ENCODE measurements at places on chromosomes 5 and 9.

- no peak for DNase-seq
Measured at GRCh38 chr9:132673355-132673754, 3.1 kb downstream of the GTF3C4 start.

GRCh38 chr5:53469946-53470687, 10.3 kb upstream of the FST start:
- DNase-seq: no peak

DNA sequence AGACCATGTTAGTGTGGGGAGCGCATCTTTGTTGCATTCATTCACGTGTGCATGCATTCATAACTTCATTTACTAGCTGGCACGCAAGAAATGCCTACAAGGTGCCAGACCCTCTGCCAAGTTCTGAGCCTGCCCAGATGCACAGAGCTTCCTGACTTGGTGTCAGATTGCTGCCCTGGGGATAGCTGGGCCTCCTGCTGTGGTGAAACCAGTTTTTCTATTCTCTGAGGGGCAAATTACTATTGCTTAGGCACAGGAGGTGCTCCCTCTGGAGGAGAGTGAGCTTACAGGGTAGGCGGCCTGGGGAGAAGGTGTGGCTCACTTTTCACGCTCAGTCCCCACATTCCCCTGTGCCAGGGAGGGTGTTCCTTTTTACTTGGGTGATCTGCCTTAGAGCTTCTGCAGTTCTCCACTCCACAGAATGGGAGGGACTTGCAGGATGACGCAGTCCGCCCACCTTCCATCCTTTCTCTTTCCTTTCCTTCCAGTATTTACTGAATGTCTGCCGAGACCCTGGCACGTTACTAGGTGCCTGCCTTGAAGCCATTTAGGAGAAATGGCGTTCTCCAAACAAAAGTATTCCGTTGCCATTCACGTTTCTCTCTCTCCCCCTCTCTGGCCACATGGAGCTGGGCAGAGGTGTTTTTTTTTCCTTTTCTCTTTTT, 27.9 kb upstream of the CTNNA1 start:
- DNase-seq: peak; percentile 46

DNA sequence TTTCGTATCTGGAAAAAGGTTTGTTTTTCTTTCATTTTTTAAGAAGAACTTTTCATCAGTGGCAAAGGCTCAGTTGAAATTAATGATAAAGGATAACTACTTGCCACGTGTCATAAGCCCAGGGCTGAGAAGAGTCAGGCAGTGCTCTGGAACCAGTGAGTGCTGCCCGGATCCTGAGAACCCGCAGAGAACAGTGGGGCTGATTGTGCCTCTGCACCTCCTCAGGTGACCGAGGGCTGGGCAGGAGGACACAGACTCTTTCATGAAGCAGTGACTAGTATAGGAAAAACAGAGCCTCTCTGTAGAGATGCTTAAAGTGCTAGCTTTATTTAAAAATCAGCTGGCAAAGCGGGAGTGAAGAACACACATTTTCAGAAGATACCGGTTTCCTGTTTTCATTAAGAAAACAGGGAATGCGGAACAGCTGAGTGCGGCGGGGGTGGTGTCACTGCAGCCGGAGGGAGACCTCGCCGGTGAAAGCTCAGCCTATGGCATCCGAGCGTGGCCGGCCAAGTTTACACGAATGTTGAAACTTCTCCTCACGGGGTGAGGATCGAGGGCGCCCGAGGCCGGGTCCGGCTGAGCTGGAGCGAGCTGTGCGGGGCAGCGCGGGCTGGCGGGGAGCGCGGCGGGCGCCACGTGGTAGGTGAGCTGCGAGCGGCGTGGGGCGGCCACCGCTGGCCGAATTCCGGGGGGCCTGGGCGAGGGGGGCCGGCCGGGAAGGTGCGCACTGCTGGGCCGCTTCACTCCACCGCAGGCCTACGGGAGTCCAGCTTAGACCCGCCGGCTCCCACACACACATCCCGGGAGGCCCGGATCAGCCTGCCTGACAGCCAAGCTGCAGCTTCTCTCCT, 134.7 kb upstream of the DMRT1 start:
- DNase-seq: peak; percentile 45

DNA sequence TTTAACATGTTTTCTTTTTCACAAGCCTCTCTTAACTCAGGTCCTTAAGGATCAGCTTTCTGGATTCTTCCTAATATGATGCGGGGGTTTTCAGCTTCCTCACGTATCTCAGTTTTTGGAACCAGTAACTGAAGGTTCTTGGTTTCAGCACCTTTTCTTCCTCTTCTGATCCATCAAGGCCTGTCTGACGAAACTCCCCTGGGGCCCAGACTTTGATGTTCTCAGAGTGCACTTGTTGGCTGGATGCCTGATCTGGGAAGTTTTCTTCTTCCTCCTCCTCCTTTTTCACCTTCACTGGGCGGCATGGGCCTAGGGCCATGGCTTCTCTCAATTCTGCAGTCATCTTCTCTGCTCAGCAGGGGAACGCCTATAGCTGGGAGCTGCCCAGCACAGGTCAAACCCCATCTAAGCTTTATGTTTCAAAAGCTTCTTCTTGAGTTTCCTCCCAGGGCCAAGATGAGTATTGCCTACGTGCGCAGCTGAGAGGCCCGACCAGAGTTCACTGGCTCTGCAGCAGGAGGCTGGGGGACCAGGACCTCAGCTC, 44.8 kb downstream of the GHR start:
- no peak for DNase-seq

- DNase-seq: no peak
Measured at GRCh38 chr5:4725594-4725993, 414.5 kb upstream of the ADAMTS16 start.

DNA sequence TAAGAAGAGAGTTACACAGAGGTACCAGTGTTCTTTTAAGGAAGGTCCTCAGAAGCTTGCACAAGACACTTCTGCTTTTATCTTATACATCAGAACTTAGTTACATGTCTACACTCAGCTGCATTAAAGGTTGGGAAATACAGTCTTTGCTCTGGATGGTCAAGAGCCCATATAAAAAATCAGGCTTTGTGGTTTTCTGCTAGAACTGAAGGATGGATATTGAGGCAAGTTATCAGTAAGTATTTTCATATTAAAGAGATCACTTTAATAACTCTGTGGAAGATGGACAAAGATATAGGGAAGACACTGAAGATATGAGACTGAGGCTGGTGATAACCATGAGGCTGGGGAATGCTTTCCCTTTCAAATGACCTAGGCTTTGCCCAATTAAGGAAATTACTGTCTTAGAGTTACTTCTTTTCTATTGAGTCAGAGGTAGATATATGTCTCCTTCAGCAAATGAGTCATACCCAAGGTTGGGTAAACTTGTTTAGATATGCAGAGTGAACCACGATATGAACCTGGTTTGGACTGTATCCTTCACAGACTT, 87.0 kb upstream of the TNC start:
- DNase-seq: no peak

DNA sequence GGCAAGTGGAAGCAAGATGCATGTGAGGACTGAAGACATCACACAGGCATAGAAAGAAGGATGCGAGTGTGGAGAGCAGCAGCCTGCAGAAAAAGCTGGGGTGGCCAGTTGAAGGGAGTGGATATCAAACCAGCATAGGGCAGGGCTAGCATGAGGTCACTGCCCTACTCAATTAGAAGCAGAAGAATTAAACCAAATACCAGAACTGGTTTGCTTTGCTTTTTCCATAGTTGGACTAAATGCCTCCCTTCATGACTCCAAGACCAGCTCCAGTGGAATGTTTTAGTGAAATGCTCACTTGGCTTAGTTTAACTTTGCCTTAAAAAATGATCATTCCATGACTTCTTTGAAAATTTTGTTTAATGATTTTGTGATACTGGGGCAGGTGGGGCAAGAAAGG, 45.8 kb downstream of the TMEM167A start:
- no peak for DNase-seq

DNA sequence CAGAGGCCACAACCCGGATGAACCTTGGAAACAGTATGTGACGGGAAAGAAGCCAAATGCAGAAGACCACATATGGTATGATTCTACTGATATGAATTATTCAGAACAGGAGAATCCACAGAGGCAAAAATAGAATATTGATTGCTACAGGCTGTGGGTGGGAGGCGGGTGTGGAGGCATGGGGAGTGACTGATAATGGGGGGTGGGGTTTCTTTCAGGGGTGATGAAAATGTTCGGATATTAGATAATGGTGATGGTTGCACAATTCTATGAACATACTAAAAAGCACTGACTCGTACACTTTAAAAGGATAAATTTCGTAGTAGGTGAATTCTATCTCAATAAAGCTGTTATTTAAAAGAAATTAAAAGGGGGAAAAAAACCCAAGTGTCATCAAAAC, 10.7 kb downstream of the IL4 start:
- no peak for DNase-seq

- DNase-seq: no peak
Measured at GRCh38 chr5:143063175-143063970, 293.2 kb downstream of the ARHGAP26 start.

GRCh38 chr5:43042176-43042625, 2.1 kb upstream of the ANXA2R start:
- peak; percentile 39 for DNase-seq

DNA sequence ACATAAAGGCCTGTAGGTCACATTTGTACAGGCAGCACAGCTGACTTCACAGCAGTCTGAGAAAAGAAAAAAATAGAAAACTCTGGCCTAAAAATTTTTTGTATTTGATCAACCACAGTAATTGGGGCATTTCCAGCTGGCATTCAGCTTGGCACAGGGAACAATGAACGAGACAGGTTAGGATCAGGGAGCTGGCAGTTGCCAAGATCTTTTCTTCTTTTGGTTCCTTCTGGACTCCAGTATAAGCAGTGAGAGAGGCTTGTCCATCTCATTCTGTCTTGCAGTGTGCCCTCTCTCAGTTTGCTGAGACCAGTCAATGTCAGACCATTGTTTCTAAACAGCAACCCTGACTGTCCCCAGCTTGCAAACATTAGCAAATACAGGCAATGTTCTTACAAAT, 601.1 kb downstream of the TLR4 start:
- no peak for DNase-seq

GRCh38 chr9:108708448-108708847, 147.3 kb downstream of the ACTL7B start:
- DNase-seq: peak; percentile 68

DNA sequence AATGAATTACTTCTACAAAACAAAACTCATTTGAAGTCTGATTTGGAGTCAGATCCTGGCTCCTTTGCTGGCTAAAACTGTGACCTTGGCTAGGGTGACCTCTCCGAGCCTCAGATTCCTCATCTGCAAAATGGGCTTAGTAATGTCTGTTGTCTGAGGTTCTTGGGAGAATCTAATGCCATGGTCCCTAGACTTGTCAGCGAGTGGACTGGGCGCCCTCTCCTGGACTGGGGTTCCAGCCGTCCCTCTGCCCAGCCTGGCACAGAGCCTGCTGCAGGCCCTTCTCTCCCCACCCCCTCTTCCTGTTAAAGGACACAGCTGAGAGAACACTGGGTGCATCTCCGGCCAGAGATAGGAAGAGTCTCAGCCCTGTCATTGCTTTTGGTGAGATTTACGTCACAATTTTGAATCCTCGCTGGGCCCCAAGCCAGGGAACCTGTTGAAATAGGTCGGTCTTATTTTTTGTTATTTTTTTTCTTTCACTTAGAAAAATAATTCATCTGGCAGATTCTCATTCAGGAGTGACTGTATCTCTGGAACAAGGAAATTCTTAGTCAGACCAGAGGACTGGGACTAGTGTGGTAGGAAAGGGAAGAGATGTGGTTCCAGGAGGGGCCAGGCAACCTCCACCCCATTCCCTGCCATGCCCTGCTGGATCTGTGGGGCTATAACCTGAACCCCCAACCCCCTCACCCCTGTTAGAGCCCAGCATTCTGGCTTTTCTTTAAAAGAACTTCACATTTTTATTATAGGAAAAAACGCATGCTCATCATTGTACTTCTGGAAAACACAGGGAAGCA, 48.2 kb upstream of the RPL26L1 start:
- DNase-seq: no peak

DNA sequence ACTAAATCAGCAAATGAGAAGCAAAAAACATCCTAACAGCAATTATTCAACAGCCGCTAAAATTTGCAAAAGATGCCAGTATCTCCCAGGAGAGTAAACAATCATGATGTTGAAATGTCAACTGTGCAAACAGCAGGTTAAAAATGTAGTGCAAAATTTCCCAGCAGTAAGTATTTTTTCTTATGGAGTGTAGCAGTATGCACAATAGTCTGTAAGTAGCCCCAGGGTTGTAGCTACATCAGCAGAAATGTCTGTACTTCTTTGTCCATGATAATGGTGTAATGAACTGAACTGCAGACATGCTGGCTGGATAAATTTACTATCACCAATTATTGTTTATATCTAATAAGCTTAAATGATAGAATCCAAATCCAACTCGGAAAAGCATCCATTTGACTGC, 31.4 kb downstream of the GRIN3A start:
- DNase-seq: no peak

DNA sequence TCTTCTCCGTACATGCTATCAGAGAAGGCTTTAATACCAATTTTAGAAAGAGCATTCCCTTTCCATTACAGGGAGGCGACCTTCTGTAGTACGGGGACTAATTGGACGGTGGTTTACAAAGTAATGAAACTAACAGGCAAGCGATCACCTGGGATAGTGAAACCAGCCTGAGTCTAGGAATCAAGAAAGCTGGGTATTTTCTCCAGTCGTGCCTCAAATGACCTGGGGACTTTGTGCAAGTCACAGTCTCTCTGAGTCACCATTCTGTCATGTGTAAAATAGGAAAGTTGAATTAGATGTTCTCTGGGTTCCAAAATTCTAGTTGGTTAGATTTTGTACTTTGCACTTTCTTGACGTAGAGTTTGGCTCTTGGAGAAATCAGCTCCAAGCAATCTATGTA, 22.7 kb upstream of the SSBP2 start:
- DNase-seq: no peak

- DNase-seq: peak; percentile 33
Measured at GRCh38 chr9:37650873-37651768, at the start of gene FRMPD1. TSS of gene FRMPD1 (plus strand) at chr9:37650954. CDS start at chr9:37692642, 41,688 bp downstream.

GRCh38 chr9:115350548-115350947, 232.6 kb upstream of the TNC start:
- no peak for DNase-seq
